B cell (primary cell): ENCODE measurements at places on chromosomes 7 and 10.

DNA sequence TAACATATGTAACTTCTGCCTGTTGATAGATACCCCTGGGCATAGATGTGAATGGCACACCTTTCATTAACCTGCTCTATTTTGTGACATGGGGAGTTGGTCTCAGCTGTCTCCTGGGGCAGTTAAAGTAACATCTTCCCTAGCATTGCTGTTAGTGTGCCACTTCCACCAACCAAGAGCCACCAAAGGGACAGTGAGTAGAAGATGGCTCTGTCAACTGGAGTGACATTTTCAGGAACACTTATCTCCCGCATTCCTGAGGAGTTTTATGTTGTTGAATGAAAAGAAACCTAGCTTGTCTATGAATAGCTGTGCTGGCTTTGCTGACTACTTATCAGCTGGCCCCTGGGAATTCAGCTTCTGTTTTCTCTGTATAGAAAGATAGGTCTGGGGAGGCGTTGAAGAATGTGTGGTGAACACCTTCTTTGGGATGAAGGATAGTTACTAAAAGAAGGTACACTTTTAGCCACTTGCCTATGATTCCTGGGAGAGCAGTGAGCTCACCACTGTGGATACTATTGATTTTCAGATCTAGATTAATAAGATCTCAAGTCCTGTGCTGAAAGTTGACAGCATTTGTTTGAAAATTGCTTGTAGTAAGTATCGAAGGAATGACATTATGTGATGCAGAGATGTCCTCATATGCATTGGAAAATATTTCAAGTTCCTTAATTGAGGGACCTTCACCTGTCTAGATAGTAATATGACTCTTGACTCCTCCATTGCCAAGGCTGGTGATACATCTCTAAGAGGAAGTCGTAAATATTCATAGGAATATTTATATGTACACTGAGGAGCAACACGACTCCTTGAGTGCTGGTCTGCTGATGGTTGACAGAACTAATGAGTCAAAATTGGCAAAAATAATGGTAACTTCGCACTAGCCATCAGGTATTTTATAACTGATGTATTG, 7.6 kb downstream of the STARD3NL start:
- DNase-seq: no peak

- no peak for DNase-seq
Observed at GRCh38 chr10:30977385-30977784, 54.3 kb downstream of the ZNF438 start.

GRCh38 chr7:55964261-55965099, at the start of gene NIPSNAP2:
Gene NIPSNAP2, plus strand, starts transcription at chr7:55964585. Its CDS starts 25 bp downstream, at chr7:55964610.
- peak; percentile 80 for DNase-seq

- no peak for DNase-seq
Observed at GRCh38 chr7:134781171-134781570, 1.7 kb downstream of the CALD1 start.

GRCh38 chr10:79293841-79294581, 53.3 kb upstream of the PPIF start:
- DNase-seq: peak; percentile 61

GRCh38 chr7:90713628-90714027, 117.5 kb downstream of the CDK14 start:
- DNase-seq: no peak
